ENCODE measurements at places on chromosomes 12 and 14.

- no peak for DNase-seq
These were observed 20.5 kb upstream of the PTPRB start for GRCh38 chr12:70657616-70658286.

- peak; percentile 14 for DNase-seq
These were observed 16.1 kb upstream of the AICDA start for GRCh38 chr12:8628731-8629130.

DNA sequence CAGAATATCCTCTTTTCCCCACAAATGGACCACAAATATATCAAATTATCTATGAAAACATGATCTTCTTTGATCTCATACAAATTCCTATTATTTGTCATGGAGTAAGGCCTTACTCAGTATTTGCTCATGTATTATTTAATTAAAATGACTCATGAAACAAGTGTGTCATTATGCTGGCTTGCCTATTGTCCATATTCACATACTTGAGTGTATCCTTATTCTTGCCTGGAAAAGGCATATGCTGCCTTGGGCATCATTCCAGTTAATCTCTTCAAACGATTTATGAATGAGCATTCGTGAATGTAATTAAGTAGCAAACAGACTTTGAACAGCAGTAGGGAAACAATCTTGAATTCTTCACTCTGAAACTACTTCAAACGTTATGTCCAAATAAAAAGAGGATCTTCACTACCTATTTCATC lies 22.6 kb upstream of the SNRPF start:
- DNase-seq, result peak; percentile 64

DNA sequence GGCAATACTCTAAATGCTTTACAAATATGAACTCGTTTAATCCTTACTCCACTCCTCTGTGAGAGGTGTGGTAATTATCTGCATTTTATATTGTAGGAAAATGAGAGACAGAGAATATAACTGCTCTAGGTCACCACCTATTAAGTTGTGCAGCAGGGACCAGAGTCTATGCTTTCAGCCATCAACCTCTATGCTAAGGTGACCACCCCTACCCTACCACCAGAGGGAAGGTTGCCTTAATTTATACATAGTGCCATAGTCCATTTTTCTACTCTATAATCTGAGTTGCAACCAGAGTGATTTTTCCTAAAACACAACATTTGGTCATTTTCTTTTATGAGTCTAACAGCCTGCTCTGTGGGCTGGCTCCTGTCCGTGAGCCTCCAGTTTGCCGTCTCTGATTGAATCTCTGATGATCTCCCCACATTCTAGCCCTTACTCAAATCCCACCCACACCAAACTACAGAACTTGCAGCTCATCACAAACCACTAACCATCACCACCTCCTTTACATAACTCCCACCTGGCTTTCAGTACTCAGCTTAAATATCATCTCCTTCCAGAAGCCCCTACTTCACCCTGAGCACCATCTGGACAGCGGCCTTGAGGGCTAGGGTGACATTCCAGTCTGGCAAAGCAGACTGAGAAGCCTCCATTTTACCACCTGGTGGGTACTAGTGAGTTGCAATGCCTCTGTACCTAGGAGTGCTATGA lies 126.6 kb downstream of the PPM1H start:
- no peak for DNase-seq
